ENCODE measurements at places on chromosomes 3 and 15. TPM values are rescaled to one million over a fixed set of nuclear protein-coding genes. Genes with fewer than 3 reads are reported as not detected.

DNA sequence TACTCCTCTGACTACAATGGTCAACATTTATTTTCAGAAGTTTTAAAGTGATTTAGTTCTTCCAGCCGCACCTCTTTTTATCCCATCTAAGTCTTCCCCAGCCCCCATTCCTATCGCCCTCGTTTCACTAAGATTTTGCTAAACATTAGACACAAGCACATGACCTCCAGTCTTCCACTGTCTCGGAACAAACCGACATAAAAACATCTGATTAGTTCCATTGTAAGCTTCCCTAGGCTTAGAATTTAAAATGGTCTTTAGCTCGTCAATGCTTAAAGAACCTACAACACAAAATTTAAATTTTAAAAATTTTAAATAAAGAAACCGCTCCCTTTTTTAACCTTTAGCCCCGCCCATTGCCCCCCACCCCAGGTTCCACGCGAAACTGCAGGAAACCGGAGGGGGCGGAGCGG lies 284 bp upstream of the TSC22D2 start:
- no peak for DNase-seq

GRCh38 chr3:17771177-17772017 lies 29.0 kb upstream of the TBC1D5 start:
- no peak for DNase-seq

GRCh38 chr15:96180087-96180748 lies 150.3 kb upstream of the NR2F2 start:
- DNase-seq = no peak

- DNase-seq = no peak
Measured at GRCh38 chr3:193814166-193814892, 221.3 kb downstream of the OPA1 start.

GRCh38 chr15:36944442-36944841 lies 155.9 kb downstream of the MEIS2 start:
- DNase-seq = no peak

GOLGA8Q gene
- not detected for total RNA-seq

Measured in H1 (cell line).